ENCODE measurements at places on chromosomes 3 and 15.

GRCh38 chr3:57006179-57006657 lies 54.2 kb upstream of the SPATA12 start:
- DNase-seq, result no peak

GRCh38 chr3:108791473-108791872 lies 31.1 kb upstream of the TRAT1 start:
- no peak for DNase-seq

DNA sequence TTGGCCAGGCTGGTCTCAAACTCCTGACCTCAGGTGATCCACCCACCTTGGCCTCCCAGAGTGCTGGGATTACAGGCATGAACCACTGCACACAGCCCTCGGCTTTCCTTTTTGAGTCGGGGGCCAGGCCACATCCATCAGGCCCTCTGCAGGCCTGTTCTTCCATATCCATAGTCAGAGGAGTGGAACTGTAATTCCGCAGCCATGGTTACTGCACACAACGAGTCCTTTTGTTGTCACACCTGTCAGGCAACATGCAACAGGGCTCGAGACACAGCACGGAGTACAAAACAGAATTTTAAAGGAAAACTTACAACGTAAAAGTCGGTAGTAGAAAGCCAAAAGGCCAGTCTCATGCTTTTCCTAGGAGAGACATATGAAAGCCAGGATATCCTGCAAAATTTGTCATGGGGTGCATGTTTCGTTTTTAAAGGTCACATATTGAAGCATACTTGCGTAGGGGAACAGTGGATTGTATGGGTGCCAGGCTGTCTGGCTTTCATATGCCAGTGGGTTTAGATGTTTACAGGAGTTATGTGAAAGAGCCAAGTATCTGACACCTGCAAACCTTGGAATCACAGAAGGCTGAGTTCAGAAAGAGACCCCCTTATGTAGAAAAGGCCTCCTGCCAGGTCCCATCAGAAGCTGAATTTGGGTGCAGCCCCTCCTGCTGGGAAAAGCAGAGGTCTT lies 63.2 kb upstream of the LPP start:
- no peak for DNase-seq

GRCh38 chr3:25493246-25493645 lies 65.2 kb downstream of the RARB start:
- no peak for DNase-seq

DNA sequence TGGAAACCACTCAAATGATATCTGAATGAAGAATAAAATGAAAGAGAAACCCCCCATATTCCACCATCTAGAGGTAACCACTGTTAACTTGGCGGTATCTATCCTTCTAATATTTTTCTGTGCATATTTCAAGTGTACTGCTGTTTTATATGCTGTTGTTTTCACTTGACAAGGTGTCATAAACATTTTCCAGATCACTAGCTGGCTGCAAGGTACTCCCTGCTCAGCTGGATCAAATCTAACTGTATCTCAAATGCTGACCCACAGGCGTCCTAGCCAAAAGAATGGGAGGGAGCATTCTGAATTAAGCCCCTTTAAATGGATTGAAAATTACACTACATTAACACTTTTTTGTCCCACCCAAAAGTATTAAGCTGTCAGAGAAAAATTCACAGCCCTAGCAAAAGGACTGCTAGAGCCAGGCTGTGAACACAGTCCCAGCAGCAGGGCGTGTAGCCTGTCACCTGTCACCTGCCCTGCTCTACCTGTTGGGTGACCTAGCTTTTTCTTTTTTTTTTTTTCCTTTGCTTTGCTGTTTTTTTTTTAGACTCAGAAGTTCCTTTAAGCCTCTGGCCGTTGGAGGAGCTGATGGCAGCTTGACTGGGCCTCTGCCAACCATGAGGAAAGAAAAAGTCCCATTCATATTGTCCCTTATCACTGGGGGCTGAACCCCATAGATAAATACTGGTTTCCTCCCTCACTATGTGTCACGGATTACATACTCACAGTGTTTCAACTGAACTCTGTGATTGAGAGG lies 93.7 kb upstream of the TSC22D2 start:
- DNase-seq, result no peak

DNA sequence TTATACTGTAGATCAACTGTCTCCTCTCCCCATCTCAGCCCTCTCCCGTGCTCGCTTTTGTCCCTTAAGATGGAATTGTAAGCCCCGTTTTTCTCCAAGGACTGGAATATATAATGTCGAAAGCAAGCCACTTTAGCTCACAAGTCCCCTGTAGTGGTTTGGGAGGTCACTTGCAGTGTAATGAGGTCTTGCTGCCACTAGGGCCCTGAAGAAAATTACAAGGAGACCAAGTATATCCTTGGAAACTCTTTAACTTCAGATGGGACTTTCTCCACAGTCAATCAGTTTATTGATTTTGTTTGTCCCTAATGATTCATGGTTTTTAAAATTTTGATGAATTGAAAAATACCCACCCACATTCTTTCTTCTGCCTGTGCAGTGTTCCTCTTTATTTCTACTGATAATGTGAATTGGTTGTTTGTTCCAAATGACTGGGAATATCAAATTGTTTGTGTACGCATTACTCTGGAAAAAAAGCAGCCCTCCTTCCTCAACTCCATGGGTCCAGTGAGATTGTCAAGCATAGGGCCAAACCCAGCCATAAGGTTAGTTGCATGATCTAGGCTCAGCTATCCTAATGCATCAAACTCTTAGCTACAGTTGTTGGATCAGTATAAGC lies 294.8 kb downstream of the MCTP2 start:
- no peak for DNase-seq

- DNase-seq, result no peak
These were observed 43.6 kb upstream of the ATP2B2 start for GRCh38 chr3:10548992-10549391.

DNA sequence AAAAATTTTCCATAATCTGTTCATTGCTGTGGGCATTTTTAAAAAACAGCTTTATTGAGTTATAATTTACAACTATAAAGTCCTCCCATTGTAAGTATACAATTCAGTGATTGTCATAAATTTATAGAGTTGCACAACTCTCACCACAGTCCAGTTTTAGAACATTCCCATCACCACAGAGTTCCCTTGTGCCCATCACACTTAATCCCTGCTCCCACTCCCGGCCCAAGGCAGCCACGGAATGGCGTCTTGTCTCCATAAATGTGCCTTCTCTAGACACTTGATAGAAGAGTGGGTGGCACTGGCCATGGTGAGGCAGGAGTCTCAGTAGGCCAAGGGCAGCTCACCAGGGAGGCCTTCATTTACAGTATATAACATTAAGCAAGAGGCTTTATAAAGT lies 6.3 kb downstream of the TSEN2 start:
- DNase-seq, result no peak

DNA sequence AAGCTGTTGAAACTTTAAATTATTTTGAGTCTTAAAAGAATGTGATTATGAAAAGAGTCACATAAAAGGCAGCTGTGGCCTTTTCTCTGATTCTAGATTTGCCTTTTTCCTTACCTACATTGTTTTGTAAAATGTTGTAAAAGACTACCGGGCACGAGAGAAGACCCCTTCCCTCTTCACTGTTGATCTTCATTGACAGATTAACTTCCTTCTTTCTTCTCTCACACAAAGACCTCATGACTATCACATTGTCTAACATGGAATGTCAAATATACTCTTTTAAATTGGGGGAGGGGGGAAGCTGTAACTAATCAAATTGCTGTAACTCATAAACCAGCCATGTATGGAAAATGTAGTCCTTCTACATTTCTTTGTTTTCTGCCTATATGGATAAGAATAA lies 68.3 kb downstream of the OCA2 start:
- DNase-seq, result no peak

GRCh38 chr3:97662762-97663161 lies 101.8 kb upstream of the ARL6 start:
- no peak for DNase-seq

DNA sequence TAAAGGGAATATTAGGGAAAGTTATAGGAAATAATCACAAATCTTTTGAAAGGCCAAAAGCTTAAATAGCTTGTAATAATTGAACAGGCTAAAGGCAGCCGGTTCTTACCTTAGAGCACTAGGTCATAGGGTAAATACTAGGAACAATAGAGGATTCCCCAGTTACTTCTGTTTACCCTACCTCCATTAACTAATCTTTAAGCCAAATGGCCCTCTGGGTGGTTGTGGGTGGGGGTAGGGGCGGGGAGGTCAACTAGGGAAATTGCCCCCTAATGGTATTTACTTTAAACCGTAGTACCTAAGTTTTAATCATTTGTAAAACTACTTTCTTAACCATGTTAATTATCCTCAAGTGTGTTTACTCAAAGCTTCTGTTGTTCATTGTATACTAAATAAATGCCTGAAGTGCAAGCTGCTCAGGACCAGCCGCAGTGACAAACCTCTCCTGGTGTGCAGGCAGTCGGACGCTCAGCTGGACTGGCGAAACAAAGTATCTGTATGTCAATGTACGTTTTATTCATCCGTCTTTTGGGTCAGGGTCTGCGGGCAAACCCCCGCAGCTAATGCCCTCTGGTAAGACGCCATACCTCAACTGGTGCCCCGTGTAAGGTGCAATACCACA lies 18.9 kb downstream of the MAGEL2 start:
- no peak for DNase-seq

DNA sequence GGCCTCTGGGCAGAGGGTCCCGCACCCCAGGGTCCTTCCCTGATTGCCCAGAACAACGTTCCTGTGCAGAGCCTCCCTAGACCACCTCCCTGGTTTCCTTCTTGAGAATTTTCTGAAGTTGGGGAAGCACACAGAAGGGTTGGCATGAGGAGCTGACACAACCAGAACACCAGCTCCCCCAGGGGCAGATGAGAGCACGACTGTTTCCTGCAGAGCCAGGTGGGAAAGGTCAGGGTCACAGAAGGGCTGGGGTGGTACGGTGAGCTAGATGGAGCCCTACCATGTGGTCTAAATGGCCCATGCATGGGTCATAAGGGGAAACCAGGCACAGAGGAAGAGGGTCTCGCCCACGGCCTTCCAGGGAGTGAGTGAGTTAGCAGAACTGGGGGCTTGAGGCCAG lies 10.4 kb downstream of the PPCDC start:
- no peak for DNase-seq

DNA sequence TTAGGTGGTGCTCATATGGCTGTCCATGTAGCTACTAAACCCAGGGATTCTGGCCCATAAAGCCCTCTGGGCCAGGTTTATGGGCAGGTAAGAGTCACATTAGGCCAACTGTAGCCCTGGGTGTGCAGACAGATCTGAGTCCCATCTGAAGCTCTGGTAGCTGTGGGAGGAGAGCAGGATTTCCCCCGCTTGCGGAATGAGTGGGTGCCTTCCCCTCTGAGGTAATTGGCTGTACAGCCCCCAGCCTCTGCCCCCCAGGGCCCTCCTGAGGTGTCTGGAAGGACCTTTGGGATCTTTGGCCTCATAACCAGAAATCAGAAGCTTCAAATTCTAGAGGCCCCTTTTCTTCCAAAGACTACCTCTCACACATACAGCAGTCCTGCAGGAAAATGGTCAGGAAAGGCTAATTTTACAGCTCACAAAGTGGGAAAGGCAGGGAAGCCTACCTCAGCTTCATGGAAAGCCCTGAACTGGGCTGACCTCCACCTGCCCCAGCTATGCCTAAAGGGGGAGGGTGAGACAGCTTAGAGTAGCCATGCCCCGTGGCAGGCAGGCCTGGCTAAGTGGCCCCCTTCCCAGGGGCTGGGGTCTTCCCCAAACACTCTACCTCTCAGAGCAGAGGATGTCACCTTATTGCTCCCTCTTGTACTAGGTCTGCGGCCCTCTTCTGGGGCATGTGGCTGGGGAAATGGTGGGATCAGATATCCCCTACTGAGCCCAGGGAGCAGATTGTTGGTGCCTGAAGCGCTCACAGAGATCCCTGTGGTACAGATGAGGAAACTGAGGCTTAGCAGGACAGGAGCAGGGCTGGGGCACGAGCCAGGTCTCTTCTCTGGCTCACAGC lies 16.8 kb downstream of the HEMK1 start:
- DNase-seq, result no peak

GRCh38 chr3:16174389-16174788 lies at the start of gene GALNT15:
Gene GALNT15, plus strand, starts transcription at chr3:16174680. Its CDS starts 472 bp downstream, at chr3:16175152.
- DNase-seq, result peak; percentile 24

- no peak for DNase-seq
These were observed 145.0 kb upstream of the MITF start for GRCh38 chr3:69594286-69594685.

- DNase-seq, result no peak
These were observed 466.9 kb upstream of the ROBO1 start for GRCh38 chr3:80234706-80235105.

DNA sequence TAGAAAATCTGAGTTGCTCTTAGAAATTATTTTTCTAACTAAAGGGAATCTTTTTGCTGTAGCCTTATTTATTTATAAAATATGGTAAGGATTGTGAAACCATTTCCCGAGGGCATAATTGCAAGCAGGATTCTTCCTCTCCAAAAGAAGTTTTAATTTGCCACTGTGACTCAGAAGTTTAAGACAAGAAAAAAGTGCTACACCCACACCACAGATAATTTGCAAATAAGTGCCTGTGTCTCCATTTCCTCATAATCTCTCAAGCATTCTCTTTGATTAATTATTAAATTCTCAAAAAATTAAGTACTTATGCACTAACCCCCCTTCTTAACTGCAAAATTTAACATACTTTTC lies 43.6 kb downstream of the RASA2 start:
- no peak for DNase-seq

DNA sequence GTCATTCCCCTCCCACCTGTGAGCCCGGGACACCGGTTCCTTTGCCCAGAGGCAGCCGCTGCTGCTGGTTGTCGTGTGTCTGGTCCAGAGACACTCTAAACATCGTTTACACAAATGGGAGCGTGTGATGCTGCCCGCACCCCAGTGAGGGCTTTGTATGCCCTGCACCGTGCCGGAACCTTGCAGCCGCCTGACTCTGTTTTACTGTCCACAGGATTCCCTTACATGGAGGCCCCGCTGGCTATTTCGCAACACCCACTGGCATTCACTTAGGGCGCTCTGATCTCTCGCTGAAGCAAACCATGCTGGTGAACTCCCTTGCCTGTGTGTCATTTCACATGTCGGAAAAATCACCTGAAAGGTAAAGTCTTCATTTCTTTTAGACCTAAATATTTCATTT lies 100.8 kb upstream of the SLC6A6 start:
- no peak for DNase-seq

DNA sequence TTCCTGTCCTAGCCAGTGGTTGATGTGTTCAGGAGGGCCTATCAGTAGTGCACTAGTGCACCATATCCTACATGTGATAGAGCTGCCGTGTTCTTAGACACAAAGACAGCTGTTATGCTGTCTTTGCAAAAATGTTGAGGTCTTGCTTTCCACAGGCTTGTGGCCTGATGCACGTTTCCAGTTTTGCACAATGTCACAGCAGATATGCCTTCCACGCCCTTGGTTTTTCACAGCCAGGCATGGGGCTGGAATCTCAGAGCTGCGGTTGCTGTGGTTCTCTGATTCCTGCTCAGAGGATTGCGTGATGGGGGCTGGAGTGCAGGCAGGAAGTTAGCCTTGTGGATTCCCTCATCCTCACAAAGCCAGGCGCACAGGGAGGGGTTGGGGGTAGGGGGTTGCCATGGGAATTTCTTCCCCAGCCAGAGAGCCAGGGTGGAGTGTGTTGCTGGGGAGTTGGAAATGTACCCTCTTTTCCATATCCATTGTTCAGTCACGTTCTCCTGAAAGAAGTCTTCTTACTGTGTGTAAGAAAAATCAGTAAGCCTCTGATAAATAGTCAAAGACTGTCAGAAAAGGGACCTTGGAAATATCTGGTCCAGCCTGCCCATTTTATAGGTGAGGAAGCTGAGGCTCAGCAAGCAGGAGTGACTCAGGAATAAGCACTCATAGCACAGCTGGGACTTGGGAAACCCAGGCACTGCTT lies 79.4 kb downstream of the SMAD3 start:
- DNase-seq, result no peak

GRCh38 chr3:149203758-149204157 lies 17.9 kb downstream of the CP start:
- DNase-seq, result no peak

GRCh38 chr3:160447544-160447943 lies 2.0 kb downstream of the TRIM59 start:
- DNase-seq, result no peak

GRCh38 chr15:77871852-77872371 lies 205.6 kb downstream of the TBC1D2B start:
- DNase-seq, result peak; percentile 41

Data from WERI-Rb-1 (cell line).